ENCODE measurements at places on chromosomes 4 and X.

- DNase-seq, result no peak
Observed at GRCh38 chr4:83870328-83870950, 334.5 kb downstream of the GPAT3 start.

DNA sequence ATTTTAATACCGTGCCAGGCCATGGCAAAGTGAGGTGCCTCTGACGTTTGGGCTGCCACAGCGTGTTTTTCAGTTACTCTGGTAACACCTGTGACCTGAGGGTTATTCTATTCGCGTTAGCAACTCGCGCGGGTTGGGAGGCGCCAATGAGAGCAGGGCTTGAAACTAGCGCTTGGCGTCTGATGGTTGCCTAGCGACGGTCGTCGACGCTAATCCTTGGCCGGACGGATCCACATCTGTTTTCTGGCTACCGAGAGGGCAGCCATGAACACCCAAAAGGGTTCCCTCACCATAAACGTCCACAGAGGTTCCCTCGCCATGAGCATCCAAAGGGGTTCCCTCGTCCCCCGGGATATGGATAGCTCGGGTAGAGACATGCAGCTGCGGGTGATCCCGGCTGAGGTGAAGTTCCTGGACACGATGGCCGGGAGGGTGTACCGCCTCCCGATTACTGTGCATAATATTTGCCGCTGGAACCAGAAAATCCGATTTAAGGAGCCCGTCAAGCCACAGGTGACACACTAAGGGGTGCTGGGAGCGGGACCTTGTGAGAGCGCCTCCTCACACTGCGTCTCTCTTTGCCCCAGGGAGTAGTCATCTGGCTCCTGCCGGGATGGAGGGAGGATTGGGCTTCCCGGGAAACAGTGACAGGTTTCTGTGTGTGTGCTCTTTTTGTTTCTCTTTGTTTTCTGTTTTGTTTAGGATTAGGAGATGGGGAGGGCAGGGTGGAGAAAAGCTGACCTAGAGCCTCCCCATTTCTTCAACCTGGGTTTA is at the start of gene CFAP47:
Gene CFAP47 (plus strand): TSS at position 199 of the 774 bp plus-strand sequence. CDS start 66 bp downstream, at position 265.
- DNase-seq, result no peak

GRCh38 chr4:92304606-92305005 is 840 bp downstream of the GRID2 start:
- no peak for DNase-seq

DNA sequence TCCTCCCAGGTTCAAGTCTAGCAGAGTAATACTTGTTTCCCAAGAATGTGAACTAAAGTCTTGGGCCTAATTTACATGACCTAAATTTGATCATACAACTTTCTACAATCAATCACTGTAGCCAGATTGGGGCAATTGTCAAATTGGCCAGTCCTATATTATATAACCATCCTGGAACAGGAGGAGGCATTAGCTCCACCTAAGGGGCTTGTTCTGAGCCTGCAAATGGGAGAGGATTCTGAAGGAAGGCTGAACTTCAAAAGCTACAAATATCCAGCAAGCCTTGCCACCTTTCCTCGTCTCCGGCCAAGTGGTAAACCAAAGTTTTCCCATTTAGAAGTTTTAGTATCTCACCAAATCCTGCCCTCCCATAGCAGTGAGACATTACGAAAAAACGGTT is 1289.6 kb upstream of the TENM3 start:
- DNase-seq, result no peak

GRCh38 chrX:138150709-138151108 is 560.8 kb downstream of the FGF13 start:
- no peak for DNase-seq

DNA sequence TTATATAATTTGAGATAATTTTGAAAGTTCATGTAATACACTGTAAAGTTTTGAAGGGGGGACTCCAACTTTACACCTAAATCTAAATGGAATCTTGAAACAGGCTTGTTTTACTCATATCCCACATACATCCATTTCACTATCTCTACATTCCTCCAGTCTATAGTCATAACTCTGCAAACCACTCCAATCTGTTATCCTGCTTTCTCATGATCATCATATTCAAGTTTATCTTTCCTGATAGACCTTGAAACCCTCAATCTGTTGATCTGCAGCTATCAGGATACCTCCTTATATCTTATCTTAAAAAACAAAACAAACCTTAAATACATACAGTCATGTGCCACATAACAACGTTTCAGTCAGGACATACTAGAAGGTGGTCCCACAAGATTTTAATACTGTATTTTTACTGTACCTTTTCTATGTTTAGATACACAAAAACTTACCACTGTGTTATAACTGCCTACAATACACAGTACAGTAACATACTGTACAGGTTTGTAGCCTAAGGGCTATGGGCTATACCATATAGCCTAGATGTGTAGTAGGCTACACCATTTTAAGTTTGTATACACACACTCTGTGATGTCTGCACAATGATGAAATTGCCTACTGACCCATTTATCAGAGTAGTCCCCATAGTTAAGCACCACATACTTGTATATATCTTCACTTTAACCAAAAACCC is 14.0 kb downstream of the CHIC2 start:
- no peak for DNase-seq

GRCh38 chr4:101083131-101083530 is 264.2 kb downstream of the PPP3CA start:
- no peak for DNase-seq

GRCh38 chr4:80210549-80210948 is 13.2 kb downstream of the PRDM8 start:
- DNase-seq, result no peak

- DNase-seq, result no peak
Observed at GRCh38 chr4:85644061-85644460, 169.1 kb downstream of the ARHGAP24 start.

DNA sequence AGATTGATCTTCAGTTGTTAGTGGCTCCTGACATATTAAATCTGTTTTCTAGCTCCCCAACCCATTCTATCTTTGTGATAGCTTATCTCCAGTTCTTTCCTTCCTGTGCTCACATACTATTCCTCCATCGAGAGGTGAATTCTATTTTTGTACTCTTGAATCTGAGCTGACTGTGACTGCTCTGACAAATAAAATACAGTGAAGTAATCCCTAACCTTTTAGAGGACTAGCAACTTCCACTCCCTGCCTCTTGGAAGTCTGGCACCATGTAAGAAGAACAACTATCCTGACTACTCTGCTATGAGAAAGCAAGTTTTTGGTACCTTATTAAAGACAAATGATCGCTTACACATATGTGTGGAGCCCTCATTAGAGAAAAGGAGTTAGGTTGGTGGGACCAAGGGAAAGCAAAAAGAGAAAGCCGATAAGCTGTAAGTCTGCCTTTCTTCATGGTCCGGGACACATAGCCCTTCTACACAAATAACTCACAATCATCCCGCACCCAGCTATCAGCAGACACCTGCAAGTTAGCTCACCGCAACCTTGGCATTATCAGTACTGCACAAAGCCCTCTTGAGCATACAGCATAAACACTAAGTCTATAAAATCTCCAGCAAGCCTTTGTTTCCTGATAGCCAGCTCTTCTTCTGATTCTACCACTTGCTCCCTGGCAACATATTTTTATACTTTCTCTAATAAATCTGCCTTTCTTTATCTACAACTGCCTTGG is 13.5 kb upstream of the PPM1K start:
- no peak for DNase-seq

DNA sequence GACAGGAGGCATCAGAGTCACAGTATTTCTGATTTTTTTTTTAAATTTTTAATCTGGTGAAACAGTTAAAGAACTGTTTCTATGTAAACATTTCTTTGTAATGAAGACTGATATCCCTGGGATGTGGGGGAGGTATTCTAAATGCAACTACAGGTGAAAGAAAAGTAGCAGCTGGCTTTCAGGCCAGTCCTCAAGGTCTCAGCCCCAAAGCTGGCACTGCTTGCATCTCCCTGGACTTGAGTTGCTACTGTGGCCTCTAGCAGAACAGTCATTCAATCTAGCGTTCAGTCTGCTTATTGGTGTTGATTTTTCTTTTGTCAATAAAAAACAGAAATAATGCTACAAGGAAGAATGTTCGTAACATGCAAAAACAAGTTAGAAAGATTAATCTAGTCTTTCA is 4.9 kb downstream of the MBNL3 start:
- DNase-seq, result no peak

- DNase-seq, result no peak
Observed at GRCh38 chr4:91631335-91631734, 672.4 kb upstream of the GRID2 start.

DNA sequence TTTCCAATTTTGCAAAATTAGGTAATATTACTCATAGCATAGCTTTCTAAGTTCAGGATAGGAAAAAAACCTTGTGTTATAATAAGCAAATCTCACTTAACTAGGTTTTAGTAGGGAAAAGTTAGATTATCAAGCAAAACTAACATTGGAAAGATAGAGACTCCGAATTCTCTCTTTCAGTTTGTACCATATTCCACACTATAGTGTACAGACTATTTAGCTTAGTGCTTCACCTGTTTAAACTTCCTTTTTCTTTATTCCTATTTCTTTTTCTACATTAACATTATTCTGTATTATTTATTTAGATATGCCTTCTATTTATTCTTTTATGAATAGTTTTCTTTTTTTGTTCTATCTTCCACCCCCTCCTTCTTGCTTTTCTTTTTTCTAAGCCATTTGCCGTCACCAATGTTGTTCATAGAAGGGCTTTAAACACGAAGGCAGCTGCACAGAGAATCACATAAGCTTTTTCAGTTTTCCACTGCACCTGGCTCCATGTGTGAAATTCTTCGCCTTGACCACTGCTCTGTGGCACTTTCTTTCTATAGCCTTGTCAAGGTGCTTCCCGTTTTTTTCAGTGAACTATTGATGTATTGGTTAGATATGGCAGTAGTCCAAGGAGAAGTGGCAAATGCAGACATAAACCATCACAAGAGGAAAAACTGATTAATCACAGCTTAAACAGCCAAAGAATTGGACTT is 8.5 kb downstream of the PCDH10 start:
- no peak for DNase-seq

DNA sequence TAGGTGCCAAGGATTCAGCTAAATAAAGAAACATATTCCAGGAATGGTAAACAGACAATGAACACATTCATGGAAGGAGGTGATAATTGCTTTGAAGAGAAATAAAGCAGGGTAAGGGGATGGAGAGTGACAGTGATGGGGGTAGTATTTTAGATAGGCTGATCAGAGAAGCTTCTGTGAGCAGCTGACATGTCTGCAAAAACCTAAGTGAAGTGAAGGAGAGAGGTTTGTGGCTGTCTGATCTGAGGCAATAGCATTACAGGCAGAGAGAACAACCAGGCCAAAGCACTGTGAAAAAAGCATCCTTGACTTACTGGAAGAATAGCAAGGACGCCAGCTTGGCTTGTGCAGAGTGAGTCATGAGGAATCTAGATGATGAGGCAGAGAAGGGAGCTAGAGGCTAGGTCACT is 271.9 kb upstream of the GATB start:
- DNase-seq, result no peak

DNA sequence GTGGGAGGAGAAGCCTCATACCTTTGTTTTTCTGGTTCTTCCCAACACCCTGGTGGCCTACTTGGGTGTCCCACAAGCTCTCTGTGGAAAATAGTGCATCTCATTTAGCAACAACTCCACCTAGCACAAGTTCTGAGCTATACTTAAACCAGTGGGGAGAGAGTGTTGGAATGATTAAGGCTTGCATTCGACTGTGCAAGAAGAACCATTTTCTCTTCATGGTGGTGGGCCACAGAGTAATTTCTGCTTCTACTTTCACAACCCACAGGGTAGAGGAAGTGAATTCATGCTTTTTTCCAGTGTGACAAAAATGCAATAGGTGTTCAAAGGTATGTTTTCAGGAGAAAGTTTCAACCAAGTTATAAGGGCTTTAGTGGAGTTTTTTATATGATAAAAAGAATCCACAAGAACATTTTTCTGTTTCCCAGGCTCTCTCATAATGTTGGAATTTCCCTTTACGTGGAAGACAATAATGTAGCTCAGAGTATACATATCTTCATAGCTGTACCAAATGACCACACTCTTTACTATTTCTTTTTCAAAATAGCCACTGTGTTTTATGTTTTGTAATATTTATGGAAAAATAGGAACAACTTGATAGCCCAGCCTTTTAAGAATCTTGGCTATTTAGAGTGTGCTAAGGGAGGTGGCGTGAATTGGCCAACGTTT is 80.3 kb upstream of the HHIP start:
- DNase-seq, result no peak

DNA sequence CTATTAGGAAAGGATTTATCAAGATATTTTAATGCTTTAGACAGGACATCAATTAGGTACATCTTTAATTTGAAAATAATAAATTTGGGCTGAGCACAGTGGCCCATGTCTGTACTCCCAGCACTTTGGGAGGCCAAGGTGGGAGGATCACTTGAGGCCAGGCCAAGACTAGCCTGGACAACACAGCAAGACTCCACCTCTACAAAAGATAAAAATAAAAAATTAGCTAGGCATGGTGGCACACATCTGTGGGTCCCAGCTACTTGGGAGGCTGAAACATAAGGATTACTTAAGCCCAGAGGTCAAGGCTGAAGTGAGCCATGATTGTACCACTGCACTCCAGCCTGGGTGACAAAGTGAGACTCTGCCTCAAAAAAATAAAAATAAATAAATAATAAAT is 59.6 kb upstream of the IRF2 start:
- no peak for DNase-seq

- DNase-seq, result no peak
Observed at GRCh38 chr4:156420623-156421022, 467.0 kb upstream of the CTSO start.

GRCh38 chr4:52950226-52950625 is 88.1 kb downstream of the RASL11B start:
- DNase-seq, result no peak

- no peak for DNase-seq
Observed at GRCh38 chr4:184734758-184735157, 862 bp upstream of the CENPU start.

GRCh38 chr4:187491959-187492358 is 503.6 kb upstream of the ZFP42 start:
- DNase-seq, result no peak

GRCh38 chrX:8748855-8749254 is 16.9 kb upstream of the ANOS1 start:
- DNase-seq, result no peak

DNA sequence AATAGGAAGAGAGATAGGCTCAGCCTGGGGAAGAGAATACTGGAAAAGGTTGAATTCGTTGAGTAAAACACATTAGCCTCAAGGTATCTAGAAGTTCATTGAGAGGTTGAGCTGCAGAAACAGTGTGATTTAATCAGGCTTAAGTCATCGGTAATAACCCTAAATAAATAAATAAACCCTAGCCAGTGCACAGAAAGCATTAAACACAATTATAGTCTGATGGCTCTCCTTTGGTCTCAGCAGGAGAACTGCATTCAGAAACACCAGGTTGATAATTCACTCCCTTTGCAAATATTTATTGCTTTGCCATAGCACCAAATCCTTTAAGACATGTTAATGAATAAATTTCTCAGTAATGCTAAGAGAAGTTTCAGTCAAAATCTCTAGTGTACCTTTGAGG is 9.6 kb downstream of the DCX start:
- DNase-seq, result no peak

DNA sequence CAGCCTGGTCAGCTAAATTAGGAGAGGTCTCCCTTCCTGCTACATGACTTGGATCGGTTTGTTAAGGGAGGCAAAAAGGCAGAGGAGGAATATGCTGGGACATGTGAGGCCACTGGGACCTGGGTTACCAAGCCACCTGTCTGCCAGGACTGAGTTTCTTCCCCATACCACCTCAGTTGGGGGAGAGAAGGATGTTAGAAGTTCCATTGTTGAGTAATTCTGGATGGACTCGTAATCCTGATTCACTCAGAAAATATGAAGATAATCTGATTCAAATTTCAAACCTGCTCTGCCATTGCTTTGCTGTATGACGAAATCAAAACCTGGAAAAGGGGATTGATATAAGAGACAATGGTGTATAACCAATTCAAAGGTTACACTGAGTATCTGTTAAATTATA is 97.4 kb upstream of the S100G start:
- no peak for DNase-seq

- DNase-seq, result no peak
Observed at GRCh38 chr4:155780775-155781174, 22.0 kb downstream of the GUCY1B1 start.
